Left lobe of liver (tissue), 2 donors: ENCODE measurements at places on chromosomes 7 and 10. TPM values are rescaled to one million over a fixed set of nuclear protein-coding genes. Genes with fewer than 3 reads are reported as not detected.

- no peak for DNase-seq
Measured at GRCh38 chr7:78588393-78588792, 789.8 kb downstream of the PHTF2 start.

- DNase-seq: no peak
Measured at GRCh38 chr10:71819441-71819861, 31.6 kb downstream of the PSAP start.

The PTF1A gene
- total RNA-seq: not detected

The TAS2R41 gene
- total RNA-seq: 0.45 TPM
